AG09309 (cell line): ENCODE measurements at places on chromosomes 7 and 10.

GRCh38 chr7:45239486-45239885, 81.9 kb downstream of the RAMP3 start:
- DNase-seq, result peak; percentile 24

- DNase-seq, result peak; percentile 96
Observed at GRCh38 chr7:41702635-41703371, at the start of gene INHBA. TSS of gene INHBA (minus strand) at chr7:41703090. CDS start at chr7:41700374, 2,716 bp downstream.

DNA sequence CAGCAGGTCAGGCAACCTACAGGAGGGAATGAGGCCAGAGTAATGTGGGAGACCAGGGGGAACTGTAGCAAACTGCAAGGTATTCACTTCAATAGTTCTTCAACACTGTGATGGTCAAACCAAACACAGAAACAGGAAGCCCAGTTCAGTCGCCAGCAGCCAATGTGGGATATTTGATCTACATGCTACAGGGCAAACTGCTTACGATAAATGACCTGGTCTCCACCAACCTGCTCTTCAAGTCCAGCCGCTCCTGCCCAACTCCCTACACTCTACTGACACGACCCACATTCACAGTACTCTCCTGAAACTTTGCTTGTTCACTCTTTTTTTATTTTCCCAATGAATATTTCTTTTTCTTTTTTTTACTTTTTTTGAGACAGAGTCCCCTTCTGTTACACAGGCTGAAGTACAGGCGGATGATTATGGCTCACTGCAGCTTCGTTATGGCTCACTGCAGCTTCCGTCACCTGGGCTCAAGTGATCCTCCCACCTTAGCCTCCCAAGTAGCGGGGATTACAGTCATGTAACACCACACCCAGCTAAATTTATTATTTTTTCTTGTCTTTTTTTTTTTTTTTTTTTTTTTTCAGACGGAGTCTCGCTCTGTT, 42.1 kb downstream of the MDH2 start:
- DNase-seq, result no peak

- DNase-seq, result no peak
Observed at GRCh38 chr10:104253606-104254410, 884 bp upstream of the GSTO1 start.
